NCI-H524 (cell line): ENCODE measurements at places on chromosomes 2 and 18.
A peak's percentile ranks its signal among the peaks of the same experiment; 100 is the strongest.

- DNase-seq: no peak
Observed at GRCh38 chr2:142688856-142689605, 188.4 kb upstream of the KYNU start.

DNA sequence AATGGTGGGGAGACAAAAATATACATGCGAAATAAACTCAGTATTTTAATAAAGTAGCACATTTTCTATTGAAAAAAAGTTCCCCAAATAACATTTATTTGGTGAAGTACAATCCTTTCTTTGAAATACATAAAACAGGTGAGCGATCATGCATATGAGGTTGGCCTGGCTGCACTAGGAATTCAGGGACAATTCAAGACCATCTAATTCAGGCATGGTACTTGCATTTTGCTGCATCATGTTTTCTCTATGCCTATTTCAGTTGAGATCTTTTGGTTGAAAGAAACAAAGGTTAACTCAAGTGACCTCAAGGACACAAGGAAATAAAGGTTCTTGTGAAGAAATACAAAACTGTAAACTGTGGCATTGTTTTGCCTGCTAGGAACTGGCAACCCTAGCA lies 19.8 kb upstream of the TAF4B start:
- DNase-seq: no peak

DNA sequence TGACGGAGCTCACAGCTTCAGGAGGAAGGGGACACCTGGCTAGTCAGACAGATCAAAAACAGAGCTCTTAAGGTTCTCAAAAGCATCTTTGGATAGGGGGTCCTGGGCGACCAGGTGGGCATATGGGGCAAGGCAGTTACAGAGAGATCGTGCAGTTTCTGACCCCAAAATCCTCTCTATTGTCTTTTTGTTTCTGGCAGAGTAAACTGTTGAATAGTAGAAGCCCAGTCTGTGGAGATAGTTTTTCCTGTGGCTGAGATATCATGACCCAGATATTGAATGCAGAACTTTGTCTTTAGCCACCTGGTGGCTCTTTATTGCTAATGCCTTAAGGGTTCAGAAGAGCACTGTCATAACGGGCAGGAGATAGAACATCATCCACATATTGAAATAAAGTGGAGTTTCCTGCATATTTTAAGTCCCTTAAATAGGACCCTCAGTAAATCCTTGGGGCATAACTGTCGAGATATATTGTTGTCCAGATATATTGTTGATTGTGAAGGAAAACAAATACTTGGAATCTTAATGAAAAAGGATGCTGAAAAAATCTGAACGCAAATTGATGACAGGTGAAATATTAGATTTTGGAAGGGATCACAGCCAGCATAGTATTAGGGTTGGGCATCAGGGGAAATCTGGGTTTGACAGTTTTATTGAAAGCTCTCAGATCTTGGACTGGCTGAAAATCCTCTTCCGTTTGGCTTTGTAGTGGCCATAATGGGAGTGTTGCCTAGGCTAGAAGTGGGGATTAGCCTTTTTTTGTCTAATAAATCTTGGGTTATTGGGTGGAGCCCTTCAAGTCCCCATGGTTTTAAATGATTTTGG lies 14.1 kb upstream of the ZDBF2 start:
- no peak for DNase-seq

DNA sequence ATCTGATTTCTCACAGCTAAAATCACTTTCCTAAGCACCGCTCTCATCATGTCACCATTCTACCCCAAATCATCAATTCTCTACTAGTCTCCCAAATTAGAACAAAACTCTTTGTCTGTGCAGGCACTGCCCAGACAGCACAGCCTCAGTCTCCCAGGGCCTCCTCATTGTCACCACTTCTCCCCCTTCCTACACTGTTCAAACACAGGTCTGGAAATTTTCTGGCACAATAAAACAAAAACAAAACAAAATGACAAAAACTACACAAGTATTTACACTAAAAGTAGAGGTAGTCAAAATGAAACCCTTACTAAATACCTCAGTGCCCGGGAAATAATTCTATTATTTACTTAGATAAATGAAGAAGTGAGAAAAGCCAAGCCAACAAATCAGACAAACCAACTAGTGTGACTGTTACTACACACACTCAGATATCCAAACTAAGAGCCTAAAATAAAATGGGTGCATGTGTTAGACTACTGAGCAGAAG lies 156.2 kb upstream of the DNMT3A start:
- DNase-seq: no peak

- DNase-seq: no peak
Observed at GRCh38 chr2:174492963-174493431, 6.2 kb upstream of the GPR155 start.

DNA sequence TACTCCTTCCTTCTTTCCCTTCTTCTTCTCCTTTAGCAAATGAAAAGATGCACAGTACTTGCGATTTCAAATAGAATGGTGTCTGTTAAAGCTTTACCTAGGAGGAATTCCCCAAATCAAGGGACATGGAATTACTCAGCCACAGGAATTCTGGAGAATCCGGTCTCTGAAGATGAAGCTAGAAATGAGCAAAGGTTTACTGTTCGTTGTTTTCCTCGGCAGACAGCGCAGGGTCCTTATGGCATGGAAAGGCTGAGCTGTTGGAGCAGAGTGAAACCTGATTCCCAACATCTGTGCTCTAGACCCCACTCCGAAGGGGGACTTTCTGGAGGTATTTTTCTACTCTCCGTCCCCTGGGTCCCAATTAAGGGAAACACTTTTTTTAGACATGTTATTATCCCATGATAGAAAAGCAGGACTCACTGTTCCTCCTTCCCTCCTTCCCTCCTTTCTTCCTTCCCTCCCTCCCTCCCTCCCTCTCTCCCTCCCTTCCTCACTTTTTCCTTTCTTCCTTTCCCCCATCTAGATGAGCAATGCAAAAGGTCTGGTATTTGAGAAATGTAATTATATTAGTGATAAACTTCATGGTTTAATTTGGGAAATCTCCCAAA lies 47.1 kb downstream of the CDCA7 start:
- DNase-seq: peak; percentile 63

- DNase-seq: no peak
Observed at GRCh38 chr2:60535685-60536312, 17.7 kb downstream of the BCL11A start.

GRCh38 chr2:97210325-97210724 lies 97.4 kb downstream of the ANKRD36 start:
- no peak for DNase-seq
